ENCODE measurements at places on chromosomes 3 and 15.

DNA sequence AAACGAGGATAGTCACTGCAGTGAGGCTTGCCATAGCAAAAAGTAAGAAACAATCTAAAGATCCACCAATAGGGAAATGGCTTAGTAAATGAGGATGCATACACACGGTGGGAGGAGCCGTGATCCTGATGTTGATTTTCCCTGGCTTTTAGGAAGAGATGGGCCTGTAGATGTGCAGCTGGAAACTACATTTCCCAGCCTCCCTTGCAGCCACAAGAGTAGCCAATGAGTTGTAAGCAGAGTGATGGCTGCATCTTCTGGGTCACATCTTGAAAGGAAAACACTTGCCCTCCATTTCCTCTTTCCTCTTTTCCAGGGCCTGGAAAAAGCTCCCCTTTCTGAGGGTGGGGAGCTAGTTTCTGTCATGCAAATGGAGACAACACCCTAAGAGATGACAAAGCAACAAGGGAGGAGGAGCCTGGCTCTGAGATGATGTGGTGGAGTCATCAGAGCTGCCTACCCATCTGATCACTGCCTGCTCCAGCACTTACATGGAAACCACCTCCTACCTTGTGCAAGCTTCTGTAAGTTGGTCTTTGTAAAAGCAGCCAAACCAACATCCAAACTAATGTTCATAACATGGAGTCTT lies 139.1 kb downstream of the TLE3 start:
- no peak for DNase-seq

- no peak for DNase-seq
Observed at GRCh38 chr3:168141405-168141998, 45.8 kb upstream of the GOLIM4 start.

- no peak for DNase-seq
Observed at GRCh38 chr15:38182900-38183299, 69.7 kb upstream of the SPRED1 start.

DNA sequence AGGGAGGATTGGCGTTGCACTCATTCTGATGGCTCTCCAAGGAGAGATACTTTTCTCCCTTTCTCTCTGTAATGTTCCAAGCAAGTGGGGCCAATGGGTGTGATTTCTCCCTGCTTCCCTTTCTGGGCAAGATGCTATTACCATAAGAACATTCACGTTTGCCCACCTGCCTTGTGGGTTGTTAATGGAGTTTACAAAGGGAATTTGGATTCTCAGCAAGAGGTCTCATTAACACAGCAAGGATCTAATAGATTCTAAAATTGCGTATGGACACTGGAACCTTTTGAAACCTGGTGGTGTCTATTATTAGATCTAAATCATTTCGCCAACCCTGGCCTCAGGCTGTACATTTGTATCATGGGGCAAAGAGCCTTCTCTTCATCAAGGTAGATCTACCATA lies 74.1 kb downstream of the SLCO3A1 start:
- no peak for DNase-seq

DNA sequence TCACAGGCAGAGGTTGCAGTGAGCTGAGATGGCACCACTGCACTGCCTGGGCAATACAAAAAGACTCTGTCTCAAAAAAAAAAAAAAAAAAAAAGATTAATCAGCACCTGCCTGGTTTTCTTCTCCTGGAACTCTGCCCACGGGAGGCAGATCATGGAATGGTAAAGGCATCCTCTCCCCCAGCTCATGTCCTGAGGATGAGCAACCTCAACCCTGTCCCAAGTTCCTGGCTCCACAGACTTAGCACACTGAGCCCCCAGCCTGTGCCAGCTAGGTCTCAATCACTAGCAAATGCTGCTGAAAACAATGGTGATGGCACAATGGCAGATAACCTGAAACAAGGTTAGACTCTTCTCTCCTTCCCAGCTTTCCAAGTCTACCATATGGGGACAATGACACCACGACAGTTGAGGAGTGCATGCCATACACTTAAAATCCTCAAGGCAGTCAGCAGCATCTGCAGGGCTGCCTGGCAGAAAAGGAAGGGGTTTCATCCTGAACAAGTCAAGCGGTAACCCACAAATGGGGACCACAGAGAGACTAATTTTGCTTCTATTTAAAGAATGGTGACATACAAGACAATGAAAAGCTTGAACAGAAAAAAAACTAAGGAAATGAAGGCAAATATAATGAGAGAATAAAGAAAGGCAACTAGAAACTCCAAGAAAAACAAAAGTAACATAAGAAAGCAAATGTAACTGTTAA lies 4.8 kb downstream of the CLN6 start:
- no peak for DNase-seq

GRCh38 chr15:76840830-76841460 lies 64.2 kb downstream of the SCAPER start:
- peak; percentile 15 for DNase-seq

- DNase-seq: no peak
Observed at GRCh38 chr15:63986751-63987341, 59.4 kb downstream of the DAPK2 start.

GRCh38 chr3:192843723-192844485 lies 73.8 kb downstream of the MB21D2 start:
- no peak for DNase-seq

DNA sequence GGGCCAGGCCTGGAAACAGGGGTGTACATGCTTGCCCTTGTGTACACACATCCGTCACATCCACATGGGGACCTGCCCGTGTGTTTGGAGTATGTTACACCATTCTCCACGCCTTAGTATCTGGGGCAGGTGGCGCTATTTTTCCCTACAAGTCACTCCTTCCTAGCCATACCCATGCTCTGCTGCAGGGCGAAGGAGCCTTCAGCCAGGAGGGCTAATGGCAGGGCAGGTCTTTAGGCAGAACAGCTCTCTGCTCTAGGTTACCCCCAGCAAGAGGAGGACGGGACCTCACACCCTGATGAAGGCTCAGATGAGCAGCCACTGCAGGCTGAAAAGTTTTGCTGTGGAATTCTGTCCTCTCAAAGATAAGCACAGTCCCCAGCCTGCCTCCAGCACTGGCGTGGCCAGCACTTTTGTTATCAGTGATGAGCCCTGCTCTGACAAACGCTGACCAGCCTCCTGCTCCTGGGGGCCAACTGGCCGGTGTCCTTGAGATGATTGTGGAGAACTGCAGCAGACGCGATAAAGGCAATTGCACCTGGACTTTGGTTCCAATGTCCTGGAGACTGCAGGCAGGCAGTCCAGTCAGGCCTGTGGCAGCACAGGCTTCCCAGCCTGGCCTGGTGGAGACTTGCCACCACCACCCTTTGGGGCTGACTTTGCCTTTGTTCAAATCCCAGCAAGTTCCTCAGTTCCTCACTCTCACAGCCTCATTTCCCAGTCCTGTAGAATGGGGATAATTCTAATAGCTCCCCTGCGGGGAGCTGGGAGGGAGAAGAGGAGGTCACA lies 19.8 kb upstream of the PIGZ start:
- DNase-seq: no peak

GRCh38 chr3:98114264-98114663 lies 16.3 kb upstream of the OR5H1 start:
- DNase-seq: no peak

GRCh38 chr3:46208167-46208704 lies at the start of gene CCR1:
Gene CCR1, minus strand, starts transcription at chr3:46208313. Its CDS starts 4,000 bp downstream, at chr3:46204313.
- peak; percentile 10 for DNase-seq

DNA sequence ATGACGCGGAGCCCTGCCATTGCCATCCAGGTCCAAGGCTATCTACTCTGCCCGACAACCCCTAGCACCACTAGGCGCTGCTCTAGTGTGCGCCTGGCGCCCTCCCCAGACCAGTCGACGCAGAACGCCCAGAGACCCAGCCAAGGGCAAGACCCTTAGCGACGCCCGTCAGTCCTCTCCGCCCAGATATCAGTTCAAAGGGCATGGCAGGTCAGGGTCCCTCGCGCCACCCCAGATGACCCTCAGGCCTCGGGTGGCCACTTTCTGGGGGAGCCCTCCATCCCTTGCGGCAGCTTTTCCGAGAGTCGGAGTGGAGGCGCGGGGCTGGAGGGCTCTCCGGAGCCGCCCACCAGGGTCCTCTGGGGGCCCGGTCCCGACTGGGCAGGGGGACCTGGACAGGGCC lies 371 bp upstream of the CLSTN2 start:
- DNase-seq: peak; percentile 27

GRCh38 chr3:10204921-10205320 lies 40.2 kb downstream of the IRAK2 start:
- DNase-seq: no peak

- peak; percentile 53 for DNase-seq
Observed at GRCh38 chr15:24954783-24955530, at the start of the genes SNRPN and SNURF. Gene SNRPN, plus strand, starts transcription at chr15:24954987. Its CDS starts 19,467 bp downstream, at chr15:24974454. Gene SNURF, plus strand, starts transcription at chr15:24954987. Its CDS starts 62 bp downstream, at chr15:24955049.

- no peak for DNase-seq
Observed at GRCh38 chr3:183774631-183775030, 50.7 kb downstream of the MAP6D1 start.

DNA sequence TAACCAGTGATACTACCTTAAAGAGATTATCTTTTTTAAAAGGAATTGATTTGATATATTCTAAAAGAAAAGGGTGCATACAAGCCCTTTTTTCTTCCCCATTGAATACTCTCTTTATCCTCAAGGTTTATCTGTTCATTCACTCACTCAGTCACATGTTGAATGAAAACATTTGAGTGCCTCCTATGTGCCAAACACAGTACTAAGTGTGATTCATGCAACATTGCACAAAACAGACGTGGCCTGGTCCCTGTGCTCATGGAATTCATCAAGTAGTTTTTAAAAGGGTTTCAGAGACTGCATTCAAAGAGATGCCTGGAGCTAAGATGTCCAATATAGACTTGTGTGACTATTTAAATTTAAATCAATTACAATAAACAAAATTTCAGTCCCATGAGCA lies 462.2 kb upstream of the MDFIC2 start:
- DNase-seq: no peak

DNA sequence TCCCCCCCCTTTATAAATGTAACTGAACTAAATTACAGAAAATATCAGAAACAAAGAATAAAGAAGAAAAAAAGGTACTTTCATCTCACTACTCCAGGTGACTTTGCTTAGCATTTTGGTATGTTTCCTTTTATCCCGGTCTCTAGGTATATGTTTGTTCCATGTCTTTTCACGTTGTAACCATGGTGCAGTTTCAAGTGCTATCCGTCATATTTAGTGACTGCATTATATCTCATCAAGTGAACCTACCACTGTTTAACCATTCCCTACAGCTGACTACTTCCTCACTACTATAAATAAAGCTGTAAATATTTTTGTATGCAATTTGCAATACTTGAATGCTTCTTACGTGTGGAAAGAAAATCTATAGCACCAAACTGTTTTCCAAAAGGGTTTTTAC lies 2.2 kb downstream of the BTBD1 start:
- no peak for DNase-seq

- DNase-seq: no peak
Observed at GRCh38 chr3:111373861-111374260, 168.1 kb upstream of the CD96 start.

DNA sequence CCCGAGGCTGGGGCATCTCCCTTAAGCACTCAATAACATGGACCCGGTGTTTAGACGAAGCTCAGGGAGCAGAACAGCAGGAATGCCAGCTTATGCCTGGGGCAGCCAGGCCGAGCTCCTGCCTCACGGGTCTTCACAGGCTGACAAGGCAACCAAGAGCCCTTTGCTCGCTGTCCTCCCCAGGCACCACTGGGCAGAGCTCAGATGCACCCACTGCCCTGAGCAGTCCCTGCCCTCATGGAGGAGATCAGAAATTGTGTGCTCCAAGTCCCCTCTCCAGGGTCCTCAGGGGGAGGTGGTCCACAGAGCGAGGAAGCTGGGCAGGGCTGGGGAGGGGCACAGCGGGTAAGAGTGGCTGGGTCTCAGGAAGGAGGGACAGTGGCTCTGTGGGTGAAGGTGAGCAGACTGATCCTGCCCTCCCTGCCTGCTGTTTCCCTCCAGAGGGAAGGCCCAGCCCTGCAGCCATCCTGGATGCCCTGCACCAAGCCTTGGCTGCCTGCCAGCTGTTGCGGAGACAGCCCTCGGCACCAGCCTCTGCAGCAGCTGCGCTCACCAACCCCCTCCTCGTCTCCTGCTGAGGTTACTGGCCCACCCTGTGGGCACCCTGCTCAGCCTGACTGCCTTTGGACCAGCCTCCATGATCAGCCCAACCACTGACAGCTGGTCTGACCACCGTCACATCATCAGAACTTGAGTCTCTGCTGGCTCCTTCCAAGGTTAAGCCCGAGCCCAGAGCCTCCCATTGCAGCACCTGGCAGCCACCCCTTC lies 21.1 kb upstream of the GP9 start:
- DNase-seq: no peak

DNA sequence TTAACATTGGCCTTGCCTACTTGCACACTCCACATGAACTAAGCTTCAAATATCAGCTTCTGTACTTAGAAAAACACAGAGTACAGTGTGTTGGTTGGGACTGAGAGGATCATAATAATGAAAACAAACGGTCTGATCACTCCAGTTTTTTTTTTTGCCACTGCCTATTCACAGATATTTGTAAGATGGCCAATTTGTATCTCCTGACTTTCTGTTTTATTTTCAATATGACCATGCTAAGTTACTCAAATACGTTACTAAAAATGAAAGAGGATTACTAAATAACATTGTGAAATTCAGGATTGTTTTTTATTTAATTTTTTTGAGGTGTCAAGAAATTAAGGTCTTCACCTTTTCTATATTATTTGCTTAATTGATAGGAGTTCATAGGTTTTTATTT lies 595.1 kb downstream of the TUSC7 start:
- DNase-seq: no peak

GRCh38 chr3:10983219-10983916 lies 9.2 kb upstream of the SLC6A1 start:
- peak; percentile 69 for DNase-seq

GRCh38 chr3:184165543-184165942 lies 9.1 kb upstream of the AP2M1 start:
- no peak for DNase-seq

DNA sequence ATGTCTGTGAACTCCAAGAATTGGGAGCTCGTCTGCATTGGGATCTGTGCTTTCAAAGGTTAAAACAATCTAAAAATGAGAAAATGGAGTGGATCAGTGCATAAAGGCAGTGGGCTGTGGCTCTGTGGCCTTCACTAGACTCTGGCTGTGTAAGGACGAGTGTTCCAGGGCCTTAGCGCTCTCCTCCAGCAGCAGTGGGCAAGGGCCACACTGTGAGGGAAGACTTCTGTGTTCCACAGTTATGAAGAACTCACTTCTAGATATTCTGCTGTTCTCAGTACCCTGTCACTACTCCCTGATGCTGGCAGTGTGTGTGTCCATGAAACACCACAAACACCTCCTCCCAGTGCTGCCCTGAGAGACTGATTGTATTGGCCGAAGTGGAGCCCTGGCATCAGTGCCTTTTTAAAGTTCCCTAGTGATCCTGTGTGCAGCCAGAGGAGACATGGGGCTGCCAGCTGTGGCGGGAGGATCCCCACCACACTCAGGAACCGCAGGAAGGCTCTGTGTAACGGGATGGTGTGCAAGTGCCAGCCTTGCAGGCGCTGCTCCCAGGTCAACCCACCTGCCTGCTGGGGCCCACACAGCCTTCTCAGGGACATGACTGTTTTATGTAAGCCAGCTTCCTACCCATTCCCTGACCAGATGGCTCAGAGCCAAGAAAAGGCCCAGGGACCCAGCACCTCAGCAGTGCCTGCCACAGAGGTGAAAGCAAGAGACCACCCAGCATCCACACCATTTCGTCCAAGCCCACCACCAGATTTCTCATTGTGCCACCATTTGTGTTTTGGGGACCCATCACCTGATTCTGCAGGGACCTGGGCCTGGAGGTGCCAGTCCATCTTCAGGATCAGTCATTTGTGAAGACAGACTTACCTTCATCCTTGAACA lies 40.4 kb downstream of the ABTB1 start:
- DNase-seq: no peak

Data from HTR-8/SVneo (cell line).